ENCODE measurements at places on chromosomes 1 and 21.

DNA sequence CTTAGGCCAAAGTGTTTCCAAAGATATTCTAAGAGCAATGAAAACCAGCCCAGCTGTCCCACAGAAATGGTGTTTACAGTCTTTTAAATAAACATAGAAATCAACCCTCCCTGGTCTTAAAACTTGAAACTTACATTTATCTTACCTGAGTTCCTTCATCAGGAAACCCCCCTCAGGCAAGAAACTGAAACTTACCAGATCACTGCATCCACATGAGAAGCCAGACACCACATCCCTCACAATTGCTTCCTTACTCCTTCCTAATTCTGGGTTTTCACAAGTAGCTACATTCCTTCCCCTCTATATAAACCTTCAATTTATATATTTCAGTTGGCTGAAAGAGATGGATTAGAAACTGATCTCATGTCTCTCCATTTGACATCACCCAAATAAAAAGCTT, 563.0 kb upstream of the CHRM3 start:
- no peak for DNase-seq

DNA sequence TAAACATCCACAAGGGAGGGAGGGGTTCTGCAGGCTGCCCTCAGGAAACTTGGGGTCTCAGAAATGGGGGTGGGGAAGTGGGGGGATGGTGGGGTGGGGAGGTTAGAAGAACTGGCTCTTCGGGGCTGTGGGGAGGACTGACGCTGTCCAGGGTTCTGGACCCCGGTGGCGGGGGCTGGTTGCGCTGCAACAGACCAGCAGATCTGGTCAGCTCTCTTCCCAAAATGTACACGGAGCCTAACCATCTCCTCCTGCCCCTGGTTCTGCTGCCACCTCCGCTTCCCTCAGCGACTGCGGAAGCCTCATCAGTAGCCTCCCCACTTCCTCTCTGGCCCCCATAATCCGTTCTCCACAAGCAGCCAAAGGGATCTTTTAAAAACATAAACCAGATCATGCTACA, 29.3 kb upstream of the C1QA start:
- no peak for DNase-seq

DNA sequence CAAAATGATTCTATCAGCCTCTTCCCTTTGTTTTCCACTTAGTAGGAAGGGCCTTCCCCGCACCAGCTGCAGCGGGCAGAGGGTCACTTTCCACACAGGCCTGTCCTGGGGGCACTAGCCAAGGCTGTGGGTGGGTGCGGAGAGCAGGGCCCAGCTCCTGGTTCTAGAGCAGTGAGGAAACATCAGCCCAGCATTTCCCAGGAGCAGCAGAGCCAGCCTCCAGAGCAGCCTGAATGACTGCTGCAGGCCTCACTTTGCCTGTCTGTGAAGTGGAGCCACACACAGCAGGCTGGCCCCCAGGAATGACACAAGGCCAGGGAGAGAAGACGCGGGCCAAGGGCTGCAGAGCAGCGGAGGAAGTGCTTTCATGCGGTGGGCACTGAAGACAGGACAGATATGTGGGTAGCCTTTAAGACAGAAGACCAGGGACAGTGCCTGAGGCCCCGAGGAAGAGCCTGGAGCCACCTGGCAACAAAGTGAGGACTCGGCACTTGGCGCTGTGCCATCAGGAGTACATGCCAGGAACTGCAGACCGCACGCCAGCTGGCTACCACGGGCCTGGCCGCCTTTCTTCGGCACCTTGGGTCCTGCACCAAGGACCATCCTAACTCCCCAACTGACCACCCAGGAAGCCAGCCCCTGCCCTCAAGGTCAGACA, 42.0 kb downstream of the ACOT7 start:
- DNase-seq = no peak

DNA sequence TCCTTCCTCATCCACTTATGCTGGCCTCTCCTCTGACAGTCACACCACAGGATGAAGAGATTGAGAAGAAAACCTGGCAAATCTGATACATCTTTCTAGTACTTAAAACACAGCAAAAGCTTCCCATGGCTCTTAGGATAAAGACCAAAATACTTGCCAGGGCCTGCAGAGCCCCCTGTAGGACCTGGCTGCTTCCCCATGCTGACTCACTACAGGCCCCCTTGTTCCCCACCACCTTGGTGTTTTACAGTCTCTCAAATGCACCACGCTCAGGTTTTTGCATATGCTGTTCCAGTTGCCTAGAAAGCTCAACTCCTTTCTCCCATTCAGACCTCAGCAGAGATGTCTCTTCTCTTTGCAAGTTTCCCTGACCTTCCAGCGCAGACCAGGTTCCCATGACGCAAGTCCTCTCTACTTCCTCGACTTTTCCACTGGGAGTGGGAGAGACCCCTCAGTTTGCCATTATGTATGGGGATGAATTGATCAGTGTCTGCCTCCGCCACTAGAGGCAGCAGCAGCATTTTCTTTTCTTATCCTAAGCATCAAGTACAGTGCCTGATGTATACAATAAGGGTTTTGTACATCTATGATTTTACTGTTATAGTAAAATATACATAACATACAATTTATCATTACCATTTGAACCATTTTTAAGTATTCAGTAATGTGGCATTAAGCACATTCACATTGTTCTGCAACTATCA, 113.8 kb upstream of the C8B start:
- no peak for DNase-seq

- no peak for DNase-seq
Measured at GRCh38 chr1:201713086-201713810, 115.7 kb upstream of the IPO9 start.

DNA sequence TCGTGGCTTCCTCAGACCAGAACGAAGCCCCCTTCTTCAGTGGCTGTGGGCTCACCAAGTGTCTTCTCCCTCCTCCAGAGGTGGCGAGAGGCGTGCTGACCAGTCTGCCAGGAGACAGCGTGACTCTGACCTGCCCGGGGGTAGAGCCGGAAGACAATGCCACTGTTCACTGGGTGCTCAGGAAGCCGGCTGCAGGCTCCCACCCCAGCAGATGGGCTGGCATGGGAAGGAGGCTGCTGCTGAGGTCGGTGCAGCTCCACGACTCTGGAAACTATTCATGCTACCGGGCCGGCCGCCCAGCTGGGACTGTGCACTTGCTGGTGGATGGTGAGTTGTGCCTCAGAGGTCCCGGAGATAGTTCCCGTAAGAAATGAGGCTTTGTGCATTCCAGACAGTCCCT, 24.0 kb downstream of the IL6R start:
- no peak for DNase-seq

DNA sequence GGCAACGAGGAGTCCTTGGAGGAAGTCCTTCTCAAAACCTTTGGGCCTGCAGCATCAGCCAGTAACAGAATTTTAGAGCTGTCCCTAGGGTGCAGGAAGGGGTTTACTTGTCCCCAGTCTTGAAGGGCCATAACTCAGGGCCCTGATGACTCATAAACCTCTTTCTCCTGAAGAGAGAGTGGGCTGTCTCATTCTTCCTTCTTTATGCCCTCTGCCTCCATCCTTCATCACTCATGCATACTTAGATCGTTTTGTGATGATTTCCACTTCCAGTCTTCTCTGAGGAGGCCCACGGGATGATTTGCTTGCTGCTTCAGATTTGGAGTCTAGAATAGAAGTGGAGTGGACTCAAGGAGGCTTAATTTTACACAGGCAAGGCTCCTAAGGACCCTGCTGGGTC, 60.2 kb downstream of the NDUFS5 start:
- no peak for DNase-seq

GRCh38 chr1:169300854-169301253, 66.7 kb downstream of the NME7 start:
- DNase-seq = no peak

- peak; percentile 97 for DNase-seq
Measured at GRCh38 chr1:8878698-8879463, 395 bp upstream of the ENO1 start.

DNA sequence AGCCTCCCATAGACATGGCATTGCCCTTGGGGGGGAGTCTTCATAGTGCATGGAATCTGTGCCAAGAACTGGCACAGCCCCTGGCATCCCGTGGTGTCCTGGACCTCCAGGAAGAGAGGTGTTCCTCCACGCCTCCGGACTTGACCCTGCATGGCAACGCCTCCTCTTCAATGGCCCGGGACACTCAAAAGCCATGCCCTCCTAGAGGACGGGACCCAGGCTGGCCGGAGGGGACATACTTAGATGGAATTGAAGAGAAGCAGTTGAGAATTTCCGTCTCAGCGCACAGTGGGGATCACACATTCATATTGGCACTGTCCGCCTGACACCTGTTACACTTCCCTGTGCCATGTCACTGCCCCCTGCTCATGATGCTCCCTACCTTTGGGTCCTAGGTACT, 38.4 kb upstream of the TENT5C start:
- no peak for DNase-seq

- no peak for DNase-seq
Measured at GRCh38 chr1:8422510-8423268, 104.8 kb downstream of the SLC45A1 start.

DNA sequence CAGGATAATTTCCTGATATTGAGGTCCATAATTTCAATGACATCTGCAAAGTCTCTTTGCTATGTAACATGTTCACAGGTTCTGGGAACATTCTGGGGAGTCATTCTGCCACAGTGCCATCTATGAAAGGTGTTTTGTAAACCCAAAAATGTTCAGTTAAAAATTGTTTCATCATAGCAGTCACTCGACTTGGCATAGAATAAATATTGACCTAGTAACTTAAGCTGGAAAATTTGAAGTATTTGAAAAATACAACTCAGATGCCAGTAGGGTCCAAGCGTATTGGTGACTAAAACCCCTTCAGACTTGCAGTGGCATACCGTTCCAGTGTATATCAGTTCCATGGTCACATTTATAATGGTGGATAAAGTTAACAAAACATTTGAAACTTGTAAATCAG, 6.8 kb downstream of the DESI2 start:
- DNase-seq = no peak

GRCh38 chr1:208219659-208220282, 24.4 kb downstream of the PLXNA2 start:
- no peak for DNase-seq

DNA sequence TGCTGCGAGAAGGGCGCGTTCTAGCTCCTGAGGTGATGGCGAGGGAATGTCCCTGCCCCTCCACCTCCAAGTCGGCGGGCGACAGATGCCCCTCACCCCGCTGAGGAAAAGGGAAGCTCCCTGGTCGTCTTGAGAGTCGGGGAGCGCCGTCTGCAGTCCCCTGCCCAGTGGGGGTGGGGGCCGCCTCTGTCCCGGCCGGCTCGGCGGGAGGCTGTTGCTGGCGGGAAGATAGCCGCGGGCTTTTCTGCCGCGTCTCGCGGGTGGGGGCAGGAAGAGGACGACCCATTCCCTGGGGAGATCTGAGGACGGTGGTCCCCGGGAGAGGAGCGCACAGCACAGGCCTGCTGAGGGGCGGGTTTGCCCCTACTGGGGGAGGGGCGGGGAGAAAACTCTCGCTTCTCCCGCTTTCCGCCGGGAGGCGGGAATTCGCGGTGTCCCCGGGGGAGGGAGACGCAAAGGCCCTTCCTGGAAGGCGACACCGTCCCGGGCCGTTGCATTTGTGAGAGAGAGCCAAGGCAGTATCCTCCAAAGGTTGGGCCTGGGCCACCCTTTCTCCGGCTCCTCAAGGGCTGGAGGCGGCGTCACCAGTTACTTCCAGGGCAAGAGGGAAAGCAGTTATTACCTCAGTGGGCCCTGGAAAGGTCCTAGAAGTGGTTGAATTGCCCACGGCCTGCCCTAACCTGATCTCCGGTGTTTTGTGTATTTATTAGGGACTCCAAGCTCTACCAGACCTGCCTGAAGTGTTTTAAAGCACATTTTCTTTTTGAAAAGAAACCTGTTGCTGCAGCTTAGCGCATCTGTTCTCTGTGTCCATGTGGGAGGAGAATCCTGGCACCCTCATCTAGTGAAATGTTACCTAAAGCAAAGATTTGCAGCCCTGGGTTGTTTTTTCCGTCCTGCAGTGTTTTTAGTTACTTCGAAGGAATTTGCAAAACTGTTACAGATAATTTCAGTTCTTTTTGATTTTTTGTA, 648 bp downstream of the S100PBP start:
- no peak for DNase-seq

DNA sequence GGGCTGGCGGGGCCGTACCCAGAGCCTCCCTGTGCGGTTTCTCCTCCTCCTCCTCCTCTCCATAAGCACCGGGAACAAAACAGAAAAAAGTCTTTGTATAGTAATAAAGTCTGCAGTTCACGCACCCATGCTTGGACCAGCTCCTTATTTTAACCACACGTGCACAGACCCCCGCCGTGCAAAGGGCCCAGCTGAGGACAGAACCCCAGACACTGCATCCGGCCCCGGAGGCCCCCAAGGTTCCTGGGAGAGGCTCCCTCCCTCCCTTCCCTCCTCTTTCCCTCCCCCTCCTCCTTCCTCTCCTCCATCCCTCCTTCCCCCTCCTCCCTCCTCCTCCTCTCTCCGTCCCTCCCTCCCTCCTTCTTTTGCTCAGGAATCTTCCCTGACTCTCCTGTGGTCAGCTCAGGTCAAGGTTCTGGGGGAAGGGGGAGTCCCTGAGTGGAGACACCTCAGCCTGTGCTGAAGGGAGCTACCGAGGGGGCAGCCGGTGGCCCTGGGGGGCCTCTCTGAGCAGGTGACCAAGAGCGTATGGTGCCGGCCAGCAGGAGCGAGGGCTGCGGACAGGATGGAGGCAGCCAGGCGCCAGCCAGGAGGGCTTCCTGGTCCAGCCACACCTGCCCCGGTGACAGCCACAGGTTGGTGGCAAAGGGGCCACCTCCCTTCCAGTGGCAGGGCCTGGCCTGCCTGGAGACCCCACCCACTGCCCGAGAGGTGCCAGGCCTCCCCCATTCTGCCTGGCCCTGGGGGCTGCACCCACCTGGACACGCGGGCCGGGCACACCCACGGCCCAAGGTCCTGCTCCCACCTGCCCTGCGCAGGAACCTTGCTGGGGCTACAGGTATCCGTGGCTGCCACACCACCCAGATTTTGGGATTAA, 3.2 kb upstream of the TTLL10 start:
- DNase-seq = no peak

DNA sequence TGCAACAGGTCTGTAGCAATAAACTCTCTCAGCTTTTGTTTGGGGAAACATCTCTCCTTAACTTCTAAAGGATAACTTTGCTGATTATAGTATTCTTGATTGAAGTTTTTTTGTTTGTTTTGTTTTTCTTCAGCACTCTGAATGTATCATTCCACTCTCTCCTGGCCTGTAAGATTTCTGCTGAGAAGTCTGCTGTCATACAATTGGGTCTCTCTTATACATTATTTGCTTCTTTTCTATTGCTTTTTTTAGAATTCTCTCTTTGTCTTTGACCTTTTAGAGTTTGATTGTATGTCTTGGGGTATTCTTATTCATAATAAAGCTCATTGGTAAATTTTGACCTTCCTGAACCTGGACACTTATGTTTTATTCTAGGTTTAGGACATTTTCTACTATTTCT, 386.3 kb downstream of the MRPL39 start:
- DNase-seq = no peak

DNA sequence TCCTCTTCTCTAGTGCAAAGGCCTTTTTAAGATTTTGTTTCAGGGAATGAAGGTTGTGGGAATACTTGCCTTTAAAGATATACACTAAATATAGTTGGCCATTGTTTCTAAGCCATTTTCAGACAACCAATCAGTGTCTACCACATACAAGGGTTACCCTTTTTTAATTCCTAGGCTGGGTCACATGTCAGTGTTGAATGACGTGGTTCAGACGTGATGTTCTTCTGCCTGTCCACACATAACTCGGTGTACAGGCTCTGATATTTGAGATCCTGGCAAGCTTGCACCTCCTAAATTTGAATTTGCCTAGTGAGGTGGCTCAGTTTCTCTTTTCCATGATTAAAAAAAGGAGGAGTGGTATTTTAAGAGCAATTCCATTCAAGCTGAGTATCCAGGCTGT, 38.8 kb downstream of the DTL start:
- no peak for DNase-seq

- DNase-seq = no peak
Measured at GRCh38 chr1:26155370-26156284, 3.3 kb upstream of the FAM110D start.
